Ascending aorta (tissue), 2 donors: ENCODE measurements at places on chromosomes 12 and 14.

DNA sequence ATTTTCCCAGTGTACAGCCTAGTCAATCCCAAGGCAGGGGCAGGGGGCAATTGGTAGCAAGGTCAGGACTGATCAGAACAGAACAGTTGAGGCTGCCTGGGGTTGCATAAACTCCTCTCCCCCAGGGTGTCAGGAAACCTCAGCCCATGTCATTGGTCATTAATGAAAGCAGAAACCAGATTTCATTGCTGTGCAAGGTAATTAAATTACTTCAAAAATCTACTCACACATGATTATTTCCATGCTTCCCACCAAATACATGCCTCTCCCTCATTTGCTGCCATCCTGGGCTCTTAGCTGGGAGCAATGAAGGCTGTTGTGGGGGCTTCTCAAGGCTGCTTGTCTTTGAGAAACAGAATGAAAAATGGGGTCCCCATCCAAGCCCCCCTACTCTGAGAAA, 124.2 kb downstream of the PHETA1 start:
- DNase-seq = no peak

GRCh38 chr12:111467092-111467856, 61.6 kb downstream of the SH2B3 start:
- no peak for DNase-seq

DNA sequence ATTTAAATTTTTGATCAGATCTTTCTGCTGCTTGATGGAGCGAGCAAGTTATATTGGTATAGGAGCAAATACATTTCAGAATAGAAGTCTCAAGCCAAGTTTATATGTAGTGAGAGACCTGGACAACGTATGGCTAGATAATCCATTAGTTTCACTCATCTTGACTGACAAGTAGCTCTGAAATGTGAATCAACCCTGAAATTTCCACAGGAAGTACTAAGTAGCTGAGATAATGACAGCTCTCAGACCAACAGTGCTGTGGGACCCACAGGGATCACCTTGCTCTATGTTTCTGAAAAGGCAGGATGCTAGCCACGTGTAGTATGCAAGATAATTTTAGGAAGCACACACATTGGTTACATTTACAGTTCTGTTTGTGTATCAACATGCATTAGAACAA, 258.6 kb upstream of the FOXN3 start:
- DNase-seq = no peak

- DNase-seq = no peak
Measured at GRCh38 chr12:62744551-62744950, 190.4 kb downstream of the PPM1H start.

GRCh38 chr12:101110866-101111265, 99.2 kb downstream of the SLC5A8 start:
- DNase-seq = no peak

- no peak for DNase-seq
Measured at GRCh38 chr14:58731465-58732293, 93.9 kb downstream of the DACT1 start.

- DNase-seq = no peak
Measured at GRCh38 chr14:42130815-42131214, 524.1 kb downstream of the LRFN5 start.

DNA sequence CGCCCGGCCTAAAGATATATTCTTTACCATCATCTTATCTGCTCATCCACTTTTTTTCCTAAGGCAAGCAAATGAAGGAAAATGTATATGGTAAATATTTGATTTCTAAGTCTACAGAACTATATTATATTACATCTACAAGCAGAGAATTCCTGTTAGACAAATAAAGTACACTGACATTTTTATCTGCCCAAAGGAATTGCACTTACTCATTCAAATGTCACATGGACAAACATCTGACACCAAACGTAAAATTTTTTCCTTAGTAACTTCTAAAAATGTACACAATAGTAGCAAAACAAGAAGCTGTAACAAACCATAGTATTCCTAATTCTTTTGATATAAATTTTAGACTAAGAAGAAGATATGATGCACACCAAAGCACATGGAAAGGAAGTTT, 51.0 kb downstream of the SPPL3 start:
- no peak for DNase-seq

- DNase-seq = no peak
Measured at GRCh38 chr14:85895603-85896002, 365.7 kb downstream of the FLRT2 start.

DNA sequence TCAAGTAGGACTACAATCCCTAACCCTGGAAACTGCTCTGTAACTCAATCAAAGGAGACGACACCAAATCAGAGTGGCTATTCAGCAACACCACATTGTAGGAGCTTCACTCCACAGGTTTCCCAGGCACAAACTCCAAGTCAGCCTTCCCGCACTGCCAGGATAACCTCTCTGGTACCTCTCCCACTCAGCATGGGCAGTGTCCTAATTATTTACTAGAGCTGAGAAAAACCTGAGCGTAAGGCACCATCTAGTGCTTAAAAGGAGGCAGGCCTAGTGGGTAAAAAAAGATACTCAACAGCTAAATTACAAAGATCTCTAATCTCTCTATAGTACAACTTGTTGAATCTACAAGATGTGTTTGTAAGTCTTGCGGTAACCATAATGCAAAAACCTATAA, 36.1 kb downstream of the PARP11 start:
- DNase-seq = no peak

DNA sequence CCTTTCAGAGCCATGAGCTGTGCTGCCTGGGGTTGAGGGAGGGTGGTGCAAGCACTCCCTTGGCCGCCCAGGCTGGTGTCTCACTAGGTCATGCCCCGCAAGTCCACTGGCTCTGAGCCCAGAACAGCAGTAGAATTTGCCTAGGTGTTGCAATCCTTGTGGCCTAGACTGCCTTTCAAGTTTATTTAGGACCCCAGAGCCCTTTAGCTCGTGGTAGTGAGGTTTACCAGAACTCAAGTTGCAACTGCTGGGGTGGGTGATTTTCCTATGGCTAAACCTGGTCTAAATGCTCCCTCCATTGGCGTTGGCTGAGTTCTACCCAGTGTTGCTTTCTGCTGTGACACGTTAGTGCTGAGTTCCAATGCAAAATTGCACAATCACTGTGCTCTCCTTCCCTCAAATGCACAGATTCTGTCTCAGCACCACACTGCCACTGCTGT, 287.2 kb downstream of the BCAT1 start:
- DNase-seq = no peak

- no peak for DNase-seq
Measured at GRCh38 chr12:132117558-132117875, 26.6 kb downstream of the DDX51 start.

DNA sequence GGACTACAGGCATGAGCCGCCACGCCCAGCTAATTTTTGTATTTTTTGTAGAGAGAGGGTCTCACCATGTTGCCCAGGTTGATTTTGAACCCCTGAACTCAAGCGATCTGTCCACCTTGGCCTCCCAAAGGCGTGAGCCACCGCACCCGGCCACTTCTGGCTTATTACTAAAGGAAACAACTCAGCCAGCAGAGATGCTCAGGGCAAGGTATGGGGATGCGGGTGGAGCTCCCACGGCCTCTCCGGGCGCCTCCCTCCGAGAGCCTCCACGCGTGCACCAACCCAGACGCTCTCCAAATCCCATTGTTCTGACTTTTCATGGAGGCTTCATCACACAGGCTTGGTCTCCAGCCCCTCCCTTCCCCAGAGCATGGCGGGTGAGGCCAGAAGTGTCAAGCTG, 6.1 kb upstream of the GPR132 start:
- DNase-seq = no peak

DNA sequence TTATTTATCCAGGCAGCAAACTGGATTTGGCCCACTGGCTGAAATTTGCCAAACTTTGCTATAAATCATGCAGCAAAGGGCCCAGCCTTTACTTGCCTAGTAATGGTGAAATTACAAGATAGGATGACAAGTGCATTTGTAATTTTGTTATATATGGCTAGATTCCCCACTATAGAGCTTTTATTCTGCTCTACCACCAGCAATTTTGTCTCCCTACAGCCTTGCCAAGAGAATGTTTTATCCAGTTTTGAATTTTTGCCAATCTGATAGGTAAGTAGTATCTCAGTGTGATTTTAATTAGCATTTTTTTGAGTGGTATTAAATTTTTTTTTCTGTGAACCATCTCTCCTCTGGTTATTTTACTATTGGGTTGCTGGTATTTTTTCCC, 161.6 kb downstream of the SLC41A2 start:
- no peak for DNase-seq

DNA sequence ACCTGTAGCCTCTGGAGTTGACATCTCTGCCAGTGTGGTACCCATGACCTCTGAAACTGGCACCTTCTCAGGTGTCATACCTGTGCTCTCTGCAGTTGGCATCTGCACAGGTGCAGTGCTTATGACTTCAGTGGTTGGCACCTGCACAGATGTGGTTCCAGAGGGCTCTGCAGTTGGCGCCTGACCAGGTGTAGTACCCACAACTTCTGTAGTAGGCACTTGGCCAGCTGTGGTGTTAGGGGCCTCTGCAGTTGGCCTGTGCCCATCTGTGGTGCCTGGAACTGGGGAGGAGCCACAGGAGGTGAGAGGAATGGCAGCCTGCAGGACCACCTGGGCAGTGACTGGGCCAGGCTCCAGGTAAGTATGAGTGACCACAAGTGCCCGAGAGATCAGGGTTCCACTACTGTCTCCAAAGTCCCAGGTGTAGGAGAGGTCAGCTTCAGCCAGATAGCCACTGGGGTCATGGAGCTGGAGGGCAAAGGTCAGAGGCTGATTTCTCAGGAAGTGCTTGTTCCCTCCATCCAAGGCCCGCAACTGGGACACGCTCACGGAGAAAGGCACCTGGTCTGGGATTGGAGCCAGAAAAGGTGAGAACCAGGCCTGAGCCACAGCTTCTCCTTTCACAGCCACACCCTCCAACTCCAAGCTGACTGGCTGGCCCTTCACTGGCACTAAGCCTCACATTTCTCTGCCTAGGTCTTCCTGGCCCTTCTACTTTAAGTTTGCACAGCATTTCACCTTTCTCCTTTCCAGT, 8.6 kb downstream of the PMEL start:
- DNase-seq = no peak

GRCh38 chr14:71220462-71220861, 313.2 kb downstream of the PCNX1 start:
- DNase-seq = no peak

DNA sequence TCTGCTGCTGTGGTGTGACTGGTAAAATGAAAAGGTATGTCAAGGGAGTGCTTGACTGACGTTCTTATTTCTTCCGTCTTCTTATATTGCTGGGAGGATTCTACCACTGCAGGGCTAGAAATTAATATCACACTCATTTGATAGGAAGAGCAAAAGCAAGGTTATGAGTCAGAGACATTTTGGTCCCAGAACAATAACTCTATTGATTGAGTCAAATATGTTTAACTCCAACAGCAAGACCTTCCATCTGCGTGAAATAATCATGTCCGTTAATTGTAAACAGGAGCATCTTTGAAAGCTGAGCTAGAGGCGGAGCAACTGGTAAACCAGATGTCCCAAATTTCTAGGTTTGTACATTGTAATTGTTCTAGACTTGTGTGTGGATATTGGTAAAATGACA, 1293.6 kb downstream of the AACS start:
- no peak for DNase-seq

DNA sequence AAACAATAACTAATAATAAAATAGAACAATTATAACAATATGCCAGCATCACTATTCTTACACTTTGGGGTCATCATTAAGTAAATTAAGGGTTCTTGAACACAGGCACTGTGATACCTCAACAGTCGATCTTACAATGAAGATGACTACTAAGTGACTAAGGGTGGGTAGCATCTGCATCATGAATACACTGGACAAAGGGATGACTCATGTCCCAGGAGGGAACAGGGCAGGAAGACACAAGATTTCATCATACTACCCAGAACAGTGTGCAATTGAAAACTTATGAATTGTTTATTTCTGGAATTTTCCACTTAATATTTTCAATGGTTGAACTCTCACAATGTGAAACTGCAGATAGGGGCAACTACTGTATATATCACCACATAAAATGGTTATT, 19.7 kb downstream of the TSPAN19 start:
- DNase-seq = no peak

- no peak for DNase-seq
Measured at GRCh38 chr12:42585841-42586216, 3.7 kb downstream of the PRICKLE1 start.

- DNase-seq = peak; percentile 87
Measured at GRCh38 chr12:122080149-122081082, 1.9 kb downstream of the MLXIP start.

DNA sequence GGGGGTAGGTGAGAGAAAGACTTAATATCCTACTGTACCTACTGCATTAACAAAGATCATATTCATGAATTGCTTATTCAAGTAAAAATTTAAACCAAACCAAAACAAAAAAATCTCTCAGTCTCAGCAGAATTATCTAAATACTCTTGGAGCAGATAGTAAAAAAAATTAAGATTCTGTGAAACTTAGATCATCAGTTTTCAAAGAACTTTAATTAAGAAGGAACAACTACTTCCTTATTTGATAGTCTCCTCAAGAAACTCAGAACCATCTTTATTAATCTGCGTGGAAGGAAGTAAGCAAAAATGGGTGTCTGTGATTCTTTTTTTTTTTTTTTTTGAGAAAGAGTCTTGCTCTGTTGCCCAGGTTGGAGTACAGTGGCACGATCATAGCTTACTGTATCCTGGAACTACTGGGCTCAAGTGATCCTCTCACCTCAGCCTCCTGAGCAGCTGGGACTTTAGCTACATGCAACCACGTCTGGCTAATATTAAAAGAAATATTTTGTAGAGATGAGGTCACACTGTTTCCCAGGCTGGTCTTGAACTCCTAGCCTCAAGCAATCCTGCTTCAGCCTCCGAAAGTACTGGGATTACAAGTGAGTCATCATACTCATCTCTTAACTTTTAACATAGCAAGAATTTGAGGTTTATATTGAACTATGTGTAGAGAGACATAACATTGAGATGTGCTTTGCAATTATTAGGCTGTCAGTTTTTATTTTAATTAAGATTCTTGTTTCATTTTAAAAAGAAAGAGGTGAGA, 37.4 kb downstream of the GAS2L3 start:
- no peak for DNase-seq

DNA sequence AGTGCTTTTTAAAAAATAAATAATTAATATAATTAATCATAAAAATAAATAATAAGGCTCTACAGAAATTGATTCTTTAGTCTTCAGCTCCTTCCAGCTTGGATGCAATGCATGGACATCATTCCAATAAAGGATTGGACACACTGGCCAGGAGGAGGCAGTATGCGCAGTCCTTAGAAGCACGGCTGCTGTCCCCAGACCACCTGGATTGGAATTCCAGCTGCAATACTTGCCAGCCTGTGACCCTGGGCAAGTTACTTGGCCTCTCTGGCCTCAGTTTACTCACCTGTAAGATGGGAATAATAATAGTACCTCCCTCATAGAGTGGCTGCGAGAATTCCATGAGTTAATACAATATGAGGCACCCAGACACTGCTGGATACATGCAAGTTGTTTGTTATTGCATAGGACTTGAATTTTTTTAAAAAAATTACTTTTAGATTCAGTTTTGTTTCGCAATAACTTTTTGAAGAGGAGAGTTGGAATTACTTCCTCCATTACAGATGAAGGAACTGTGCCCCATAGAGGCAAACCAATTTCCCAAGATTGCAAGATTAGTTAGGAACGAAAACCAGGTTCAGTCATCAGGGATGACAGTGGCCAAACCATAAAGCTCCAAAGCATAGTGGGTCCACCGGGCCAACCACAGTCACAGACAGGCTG, 12.2 kb downstream of the RPH3A start:
- DNase-seq = no peak
